ENCODE measurements at places on chromosomes 7 and 10. TPM values are rescaled to one million over a fixed set of nuclear protein-coding genes. Genes with fewer than 3 reads are reported as not detected.

DNA sequence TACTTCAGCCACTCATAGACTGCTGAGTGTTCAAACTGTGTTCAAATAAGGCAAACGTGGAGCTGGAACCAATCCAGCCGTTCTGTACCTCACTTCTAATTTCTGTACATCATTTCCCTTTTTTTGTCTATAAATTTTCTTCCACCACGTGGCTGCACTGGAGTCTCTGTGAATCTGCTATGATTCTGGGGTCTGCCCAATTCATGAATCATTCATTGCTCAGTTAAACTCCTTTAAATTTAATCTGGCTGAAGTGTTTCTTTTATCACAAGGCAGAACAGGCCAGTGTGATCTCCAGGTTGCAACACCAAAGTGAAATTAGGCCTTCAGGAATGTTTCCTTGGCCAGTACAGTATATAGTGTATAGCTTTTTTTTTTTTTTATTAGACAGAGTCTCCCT lies 53.5 kb downstream of the DNAJC12 start:
- H3K4me1 ChIP-seq = no peaks in the 10 kb centered on the region
- no peaks in the 10 kb centered on the region for H3K27me3 ChIP-seq
- no peak overlapping the region for H3K4me3 ChIP-seq
- H3K27ac ChIP-seq = no peak overlapping the region

DNA sequence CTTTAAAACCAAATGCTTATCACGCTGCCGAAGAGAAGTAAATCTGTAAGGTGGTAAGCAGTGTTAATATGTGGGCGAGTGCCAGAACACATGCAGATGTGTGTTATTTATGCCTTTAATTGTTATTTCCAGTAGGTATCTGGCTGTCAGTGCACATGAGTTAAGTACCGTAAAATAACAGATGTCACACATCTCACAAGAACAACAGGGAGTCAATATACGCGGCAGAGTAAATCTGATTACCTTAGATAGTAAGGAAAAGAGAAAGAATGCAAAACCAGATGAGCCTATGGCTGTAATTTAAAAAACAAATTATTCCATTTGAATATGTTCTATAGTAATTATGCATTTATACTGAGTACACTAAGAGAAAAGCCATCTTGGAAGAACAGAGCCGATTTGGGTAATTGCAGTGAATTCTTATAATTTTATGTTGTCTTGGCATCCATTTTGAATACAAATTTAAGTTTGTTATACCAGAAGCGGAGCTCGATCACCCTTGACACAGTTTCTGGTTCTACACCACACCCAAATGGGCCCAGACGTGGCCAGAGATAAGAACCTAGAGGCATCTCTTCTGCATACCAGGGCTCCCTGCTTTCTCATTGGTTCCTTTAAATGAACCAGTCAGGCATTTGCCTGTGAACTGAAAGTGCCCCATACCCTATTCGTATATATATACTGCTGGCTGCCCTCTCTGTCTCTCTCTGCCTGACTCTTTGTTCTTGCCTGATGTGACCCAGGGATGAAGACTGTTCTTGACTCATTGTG lies 34.8 kb downstream of the DNAJB9 start:
- no peak overlapping the region for H3K27ac ChIP-seq
- H3K4me3 ChIP-seq = no peak overlapping the region
- no peaks in the 10 kb centered on the region for H3K4me1 ChIP-seq
- DNase-seq = no peak
- H3K36me3 ChIP-seq = no peaks in the 10 kb centered on the region

DNA sequence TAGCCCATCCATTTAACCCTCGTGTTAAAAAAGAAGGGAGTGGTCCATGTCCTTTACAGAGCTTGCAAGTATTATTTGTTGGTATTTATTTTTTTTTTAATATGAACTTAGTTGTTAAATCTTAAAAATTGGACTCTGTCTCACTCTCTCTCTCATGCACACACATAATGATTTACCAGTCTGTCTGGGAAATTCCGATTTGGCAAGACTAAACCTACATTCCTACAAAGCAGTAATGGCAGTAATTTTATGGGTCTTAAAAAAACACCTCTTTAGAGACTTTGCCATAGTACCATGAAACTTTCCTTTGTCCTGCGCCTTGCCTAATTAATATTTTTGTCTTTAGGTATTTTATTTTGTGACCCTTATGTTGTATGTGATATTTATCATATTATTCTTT lies 239.5 kb upstream of the PPP1R3A start:
- no peaks in the 10 kb centered on the region for H3K36me3 ChIP-seq
- peaks cover 21% of the 10 kb centered on the region for H3K4me1 ChIP-seq
- no peaks in the 10 kb centered on the region for H3K27me3 ChIP-seq

DNA sequence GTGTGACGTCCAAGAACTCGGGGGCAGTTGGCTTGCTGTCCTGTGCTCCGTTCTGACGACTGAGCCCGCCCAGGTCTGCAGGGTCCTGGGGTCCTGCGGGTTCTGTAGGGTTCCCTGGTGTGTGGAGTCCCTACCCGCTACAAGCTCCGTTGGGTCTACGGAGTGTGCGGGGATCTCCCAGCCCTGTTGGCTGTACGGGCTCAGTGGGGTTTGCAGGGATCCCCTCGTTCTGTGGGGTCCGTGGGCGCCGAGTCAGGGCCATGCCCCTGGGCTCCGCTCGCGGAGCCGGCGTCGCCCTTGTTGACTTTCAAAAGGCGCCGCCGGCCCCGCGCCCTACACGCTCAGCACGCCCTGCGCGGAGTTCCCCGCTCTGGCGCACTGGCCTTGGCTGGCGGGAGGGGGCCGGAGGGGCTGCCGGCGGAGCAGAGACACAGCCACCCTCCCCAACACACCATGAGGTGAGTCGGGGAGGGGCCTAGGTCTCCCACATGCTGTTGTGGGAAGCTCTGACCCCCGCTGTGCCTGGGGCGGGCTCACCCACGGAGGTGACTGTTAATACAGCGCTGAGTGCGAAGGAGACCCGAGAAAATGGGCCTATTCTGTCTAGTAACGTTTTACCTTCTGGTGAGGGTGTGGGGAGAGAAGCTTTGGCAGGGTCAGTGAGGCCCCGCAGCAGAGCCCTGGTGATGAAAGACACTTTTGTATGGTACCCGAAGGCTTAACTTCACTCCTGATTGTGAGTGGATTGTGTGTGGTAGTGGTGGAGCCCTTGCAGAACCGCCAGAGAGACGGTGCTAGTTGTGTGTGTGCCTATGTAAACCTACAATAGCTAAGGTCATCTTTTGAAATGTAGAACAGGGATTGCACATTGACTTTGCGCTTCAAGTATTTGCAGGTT lies 8.1 kb downstream of the TASOR2 start:
- peak; percentile 88 for DNase-seq
- no peaks in the 10 kb centered on the region for H3K36me3 ChIP-seq
- H3K27ac ChIP-seq = peak overlapping the region; percentile 44
- H3K4me1 ChIP-seq = peaks cover 11% of the 10 kb centered on the region
- peak overlapping the region; percentile 85 for H3K4me3 ChIP-seq
- H3K27me3 ChIP-seq = no peaks in the 10 kb centered on the region

DNA sequence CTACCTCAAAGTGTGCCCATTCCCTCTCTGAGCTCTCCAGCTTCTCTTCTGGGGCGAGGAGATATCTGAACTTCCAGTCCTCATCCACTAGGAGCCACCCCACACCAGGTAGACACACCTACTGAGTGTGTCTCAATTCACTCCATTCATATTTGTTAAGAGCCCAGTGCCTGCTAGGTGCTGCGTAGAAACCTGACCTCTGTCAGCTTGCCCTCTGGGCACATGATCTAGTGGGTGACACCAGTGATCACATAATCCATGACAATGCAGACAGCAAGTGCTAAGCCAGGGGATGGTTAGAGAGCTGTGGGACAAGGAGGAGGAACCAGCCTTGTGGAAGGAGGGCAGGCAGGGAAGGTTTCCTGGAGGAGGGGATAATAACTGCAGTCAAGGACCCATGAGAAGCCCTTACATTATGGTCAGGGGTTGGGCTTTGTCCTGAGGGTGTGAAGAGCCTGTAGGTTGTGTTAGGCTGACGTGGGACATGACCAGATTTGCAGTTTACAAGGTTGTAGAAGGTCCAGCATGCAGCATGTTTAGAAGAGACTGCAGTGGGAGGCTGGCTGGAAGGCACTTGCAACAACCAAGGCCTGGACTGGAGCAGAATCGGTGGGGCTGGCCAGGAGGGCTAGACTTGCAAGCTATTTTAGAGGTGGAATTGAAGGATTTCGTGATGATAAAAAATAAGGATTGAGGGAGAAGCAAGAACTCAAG lies 81.8 kb downstream of the COL13A1 start:
- H3K4me3 ChIP-seq = no peak overlapping the region
- H3K4me1 ChIP-seq = peaks cover 8% of the 10 kb centered on the region
- H3K36me3 ChIP-seq = no peaks in the 10 kb centered on the region
- H3K27me3 ChIP-seq = no peaks in the 10 kb centered on the region

CTAGE8 gene
- 7.6 TPM for total RNA-seq

KCNH2 gene
- 4.4 TPM for total RNA-seq

ICA1 gene
- total RNA-seq = 25.0 TPM

DNA sequence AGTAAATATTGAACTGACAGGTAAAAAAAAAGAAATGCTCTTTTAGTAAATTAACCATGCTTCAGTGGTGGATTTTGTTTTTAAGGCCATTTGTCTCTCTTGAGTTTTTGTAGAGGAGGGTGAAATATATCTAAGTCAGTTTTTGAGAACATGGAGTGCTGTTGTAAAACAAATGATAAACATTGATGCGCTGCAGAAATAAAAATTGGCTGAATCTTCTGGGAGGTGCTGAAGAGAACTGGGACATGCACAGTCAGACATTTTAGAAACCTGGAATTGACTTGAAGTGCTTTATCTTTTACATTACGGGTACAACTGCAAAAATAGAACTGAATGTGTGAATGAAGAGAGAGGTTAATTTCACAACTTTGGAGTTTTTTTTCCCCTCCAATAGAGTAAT lies 203.0 kb upstream of the HDAC9 start:
- no peak overlapping the region for H3K27ac ChIP-seq
- H3K27me3 ChIP-seq = no peaks in the 10 kb centered on the region
- H3K36me3 ChIP-seq = no peaks in the 10 kb centered on the region
- no peak for DNase-seq

DNA sequence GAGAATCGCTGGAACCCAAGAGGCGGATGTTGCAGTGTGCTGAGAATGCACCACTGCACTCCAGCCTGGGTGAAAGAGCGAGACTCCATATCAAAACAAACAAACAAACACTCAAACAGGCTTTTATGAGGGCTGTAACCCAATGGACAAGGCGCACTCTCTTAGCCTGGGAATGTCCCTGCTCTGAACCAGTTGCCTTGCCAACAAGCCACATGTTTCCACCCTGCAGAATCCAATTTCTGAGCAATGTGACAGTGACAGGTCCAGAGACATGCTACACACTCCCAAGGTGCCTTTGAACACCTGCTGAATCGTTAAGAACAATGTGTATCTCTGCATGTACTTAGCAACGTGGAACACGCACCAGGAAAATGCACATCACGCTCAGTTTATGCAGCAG lies 186.8 kb upstream of the AUTS2 start:
- no peak overlapping the region for H3K4me3 ChIP-seq
- no peaks in the 10 kb centered on the region for H3K4me1 ChIP-seq
- no peaks in the 10 kb centered on the region for H3K27me3 ChIP-seq
- no peak overlapping the region for H3K27ac ChIP-seq

DNA sequence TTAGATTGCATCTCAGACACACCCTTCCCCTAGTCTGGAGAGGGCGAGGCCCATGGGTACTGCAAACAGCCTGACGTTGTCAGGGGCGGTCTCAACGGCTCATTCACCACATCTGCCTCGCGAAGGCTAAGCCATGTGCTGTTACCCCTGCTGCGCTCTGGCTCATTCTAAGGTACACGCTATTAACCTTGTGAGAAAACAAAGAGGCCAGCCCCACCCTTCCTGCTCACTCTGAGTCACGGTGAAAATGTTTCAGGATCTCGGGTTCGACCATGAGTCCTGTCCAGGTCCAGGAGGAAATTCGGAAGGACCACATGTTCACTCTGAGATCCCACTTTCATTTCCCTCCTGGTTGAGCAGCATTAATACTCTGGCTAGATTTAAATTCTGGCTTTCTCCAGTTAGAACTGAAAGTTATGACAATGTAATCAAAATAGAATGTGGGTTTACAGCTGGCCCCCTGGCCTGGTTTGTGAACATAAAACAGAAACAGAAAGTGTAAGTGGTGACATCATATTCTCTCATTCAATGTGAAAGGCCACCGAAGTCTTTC lies 55.2 kb downstream of the EGFR start:
- no peak for DNase-seq
- H3K4me1 ChIP-seq = peaks cover 3% of the 10 kb centered on the region
- no peaks in the 10 kb centered on the region for H3K36me3 ChIP-seq
- no peak overlapping the region for H3K4me3 ChIP-seq
- H3K27me3 ChIP-seq = no peaks in the 10 kb centered on the region

- no peak overlapping the region for H3K4me3 ChIP-seq
- H3K27ac ChIP-seq = no peak overlapping the region
- H3K36me3 ChIP-seq = no peaks in the 10 kb centered on the region
- no peaks in the 10 kb centered on the region for H3K27me3 ChIP-seq
Measured at GRCh38 chr7:77430927-77431326, 14.8 kb upstream of the GSAP start.

All from endodermal cell (in vitro differentiated cells).